ENCODE measurements at places on chromosomes 4 and X.
A peak's percentile ranks its signal among the peaks of the same experiment; 100 is the strongest.

GRCh38 chrX:117972711-117973109 is 143.9 kb downstream of the KLHL13 start:
- DNase-seq: peak; percentile 22

DNA sequence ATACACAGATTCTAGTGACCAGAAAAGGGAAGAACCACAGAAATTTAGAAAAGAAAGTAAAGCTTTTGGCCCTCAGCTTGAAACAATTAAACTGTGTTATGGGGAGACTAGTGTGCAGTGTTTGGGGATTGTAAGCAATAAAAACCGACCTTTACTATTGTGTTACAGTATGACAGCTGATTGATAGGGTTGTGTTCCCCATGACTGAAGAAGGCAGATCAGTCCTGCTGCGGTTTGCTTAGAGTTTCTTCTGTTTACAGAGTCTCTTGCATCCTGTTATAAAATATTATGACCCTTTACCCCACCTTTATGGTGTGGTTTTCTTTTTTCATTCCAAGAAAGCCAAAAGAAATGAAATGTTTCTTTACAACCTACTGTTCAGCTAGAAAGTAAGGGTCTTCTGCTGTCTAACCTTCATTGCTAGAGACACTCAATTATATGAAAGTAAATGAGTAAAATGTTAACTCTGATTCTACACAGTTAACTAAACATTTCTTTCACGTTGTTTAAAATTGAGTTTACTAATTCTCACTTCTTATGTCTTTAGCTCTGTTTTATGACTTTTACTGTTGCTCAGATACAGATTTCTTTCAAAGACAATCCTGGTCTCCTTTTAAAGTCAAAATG is 18.1 kb downstream of the CHIC1 start:
- no peak for DNase-seq

GRCh38 chr4:786074-786741 is 39.7 kb downstream of the CPLX1 start:
- DNase-seq: no peak

DNA sequence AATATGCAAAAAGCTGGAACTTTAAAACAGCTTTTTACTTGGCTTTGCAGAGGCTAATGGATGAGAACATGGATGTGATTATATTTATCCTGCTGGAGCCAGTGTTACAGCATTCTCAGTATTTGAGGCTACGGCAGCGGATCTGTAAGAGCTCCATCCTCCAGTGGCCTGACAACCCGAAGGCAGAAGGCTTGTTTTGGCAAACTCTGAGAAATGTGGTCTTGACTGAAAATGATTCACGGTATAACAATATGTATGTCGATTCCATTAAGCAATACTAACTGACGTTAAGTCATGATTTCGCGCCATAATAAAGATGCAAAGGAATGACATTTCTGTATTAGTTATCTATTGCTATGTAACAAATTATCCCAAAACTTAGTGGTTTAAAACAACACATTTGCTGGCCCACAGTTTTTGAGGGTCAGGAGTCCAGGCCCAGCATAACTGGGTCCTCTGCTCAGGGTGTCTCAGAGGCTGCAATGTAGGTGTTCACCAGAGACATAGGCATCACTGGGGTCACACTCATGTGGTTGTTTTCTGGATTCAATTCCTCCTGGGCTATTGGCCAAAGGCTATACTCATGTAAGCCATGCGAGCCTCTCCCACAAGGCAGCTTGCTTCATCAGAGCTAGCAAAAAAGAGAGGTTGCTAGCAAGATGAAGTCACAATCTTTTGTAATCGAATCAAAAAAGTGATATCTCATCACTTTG is 15.6 kb downstream of the TLR8 start:
- DNase-seq: no peak

GRCh38 chr4:52368895-52369294 is 290.2 kb downstream of the USP46 start:
- DNase-seq: no peak

All from mesendoderm (in vitro differentiated cells).